ENCODE measurements at places on chromosomes 3 and 15.

DNA sequence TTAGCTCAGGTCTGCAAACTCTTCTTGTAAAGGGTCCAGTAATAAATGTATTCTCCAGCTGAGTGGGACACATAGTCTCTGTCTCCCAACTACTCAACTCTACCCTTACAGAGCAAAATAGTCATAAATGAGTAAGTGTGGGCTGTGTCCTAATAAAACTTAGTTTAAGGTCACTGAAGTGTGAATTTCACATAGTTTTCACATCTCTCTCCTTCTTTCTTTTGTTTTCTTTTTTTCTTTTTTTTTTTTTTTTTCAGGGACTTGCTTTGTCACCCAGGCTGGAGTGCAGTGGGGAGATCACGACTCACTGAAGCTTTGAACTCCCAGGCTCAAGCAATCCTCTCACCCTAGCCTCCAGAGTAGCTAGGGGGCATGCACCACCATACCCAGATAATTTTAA is 1.9 kb upstream of the ACTL6A start:
- no peak for DNase-seq

DNA sequence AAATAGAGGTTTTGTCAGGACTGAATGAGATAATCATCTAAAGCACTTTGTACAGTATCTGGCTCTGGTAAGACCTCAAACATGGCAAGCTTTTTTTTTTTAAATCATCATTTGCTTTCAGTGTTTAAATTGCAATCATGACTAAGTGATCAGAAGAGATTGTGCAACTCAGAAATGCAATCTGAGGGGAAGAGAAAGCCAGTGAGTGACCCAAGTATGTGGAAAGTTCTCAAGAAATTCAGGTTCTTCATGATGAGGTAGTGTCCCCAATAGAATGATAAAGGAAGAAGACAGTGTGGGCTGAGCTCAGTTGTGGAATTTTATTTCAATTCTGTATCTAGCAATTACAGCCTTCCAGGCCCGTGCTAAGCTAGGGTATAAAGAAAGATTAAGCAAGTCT is 132.2 kb upstream of the TBC1D5 start:
- DNase-seq: no peak

- DNase-seq: no peak
Measured at GRCh38 chr15:85507114-85507513, 126.7 kb downstream of the AKAP13 start.

- DNase-seq: no peak
Measured at GRCh38 chr3:73280746-73281145, 219.3 kb downstream of the EBLN2 start.

DNA sequence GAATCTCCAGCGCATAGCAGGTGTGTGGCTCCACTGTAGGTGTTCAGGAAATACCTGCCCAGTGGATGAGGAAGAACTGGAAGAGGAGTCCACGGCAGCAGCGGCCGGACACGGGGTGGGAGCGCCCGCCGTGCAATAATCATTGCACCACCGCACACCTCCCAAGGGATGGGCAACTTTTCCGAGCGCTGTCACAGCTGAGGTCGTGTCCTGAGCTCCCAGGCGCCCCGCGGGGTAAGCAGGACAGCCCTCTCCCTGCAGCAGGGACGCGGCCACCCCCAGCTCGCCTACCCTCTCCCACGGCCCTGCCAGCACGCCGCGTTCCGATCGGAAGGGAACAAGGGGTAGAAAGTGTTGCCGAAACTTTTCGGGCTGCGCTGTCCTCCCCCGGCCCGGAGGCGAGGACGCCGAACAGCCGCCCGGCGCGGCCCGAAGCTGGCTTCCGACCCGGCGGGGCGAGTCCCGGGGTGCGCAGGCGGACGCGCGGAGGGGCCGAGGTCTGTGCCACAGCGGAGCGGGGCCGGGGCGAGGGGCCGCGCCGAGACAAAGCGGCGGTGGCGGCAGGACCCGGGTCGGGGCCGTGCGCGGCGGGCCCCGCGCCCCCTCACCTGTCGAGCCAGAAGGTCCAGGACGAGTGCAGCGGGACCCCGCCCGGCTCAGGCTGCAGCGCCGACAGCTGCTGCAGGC is 475 bp downstream of the EIF4E3 start:
- DNase-seq: peak; percentile 49

GRCh38 chr3:151709847-151710246 is 23.9 kb upstream of the AADACL2 start:
- no peak for DNase-seq

DNA sequence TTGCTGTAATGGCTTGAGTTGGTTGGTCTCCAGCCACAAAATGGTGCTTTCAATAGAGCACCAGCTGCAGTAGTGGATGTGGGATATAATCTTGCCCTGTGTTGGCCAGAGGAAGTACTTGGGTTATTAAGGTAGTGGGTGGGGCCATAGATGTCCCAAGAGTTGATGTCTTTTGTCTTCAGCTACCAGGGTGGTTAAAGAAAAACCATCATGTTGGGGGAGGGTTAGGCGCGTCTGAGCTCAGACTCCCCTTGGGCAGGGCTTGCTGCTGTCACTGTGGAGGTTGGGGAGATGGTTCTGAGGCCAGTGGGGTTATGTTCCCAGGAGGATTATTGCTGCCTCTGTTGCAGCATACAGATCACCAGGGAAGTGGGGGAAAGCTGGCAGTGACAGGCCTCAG is 46.9 kb upstream of the GADL1 start:
- no peak for DNase-seq

DNA sequence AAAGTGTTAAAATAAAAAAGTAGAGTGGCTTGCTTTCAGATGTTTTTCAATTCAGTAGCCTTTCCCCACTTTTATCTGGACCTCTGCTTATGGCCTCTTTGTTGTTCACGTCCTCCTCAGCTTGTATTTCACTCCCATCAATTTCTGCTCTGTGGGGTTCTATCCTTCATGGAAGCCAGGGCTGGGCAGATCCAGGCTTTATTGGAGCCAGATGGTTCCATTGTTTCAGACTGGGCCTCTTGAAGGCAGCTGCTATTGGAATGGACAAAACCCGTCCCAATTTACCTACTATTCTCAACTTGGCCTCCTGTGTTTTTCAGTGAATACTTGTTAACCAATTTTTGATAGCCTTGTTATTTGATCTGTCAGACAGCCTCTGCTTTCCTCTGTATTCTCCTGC is 10.9 kb upstream of the AADACL2 start:
- no peak for DNase-seq

- no peak for DNase-seq
Measured at GRCh38 chr3:21017115-21017852, 733.7 kb downstream of the ZNF385D start.

DNA sequence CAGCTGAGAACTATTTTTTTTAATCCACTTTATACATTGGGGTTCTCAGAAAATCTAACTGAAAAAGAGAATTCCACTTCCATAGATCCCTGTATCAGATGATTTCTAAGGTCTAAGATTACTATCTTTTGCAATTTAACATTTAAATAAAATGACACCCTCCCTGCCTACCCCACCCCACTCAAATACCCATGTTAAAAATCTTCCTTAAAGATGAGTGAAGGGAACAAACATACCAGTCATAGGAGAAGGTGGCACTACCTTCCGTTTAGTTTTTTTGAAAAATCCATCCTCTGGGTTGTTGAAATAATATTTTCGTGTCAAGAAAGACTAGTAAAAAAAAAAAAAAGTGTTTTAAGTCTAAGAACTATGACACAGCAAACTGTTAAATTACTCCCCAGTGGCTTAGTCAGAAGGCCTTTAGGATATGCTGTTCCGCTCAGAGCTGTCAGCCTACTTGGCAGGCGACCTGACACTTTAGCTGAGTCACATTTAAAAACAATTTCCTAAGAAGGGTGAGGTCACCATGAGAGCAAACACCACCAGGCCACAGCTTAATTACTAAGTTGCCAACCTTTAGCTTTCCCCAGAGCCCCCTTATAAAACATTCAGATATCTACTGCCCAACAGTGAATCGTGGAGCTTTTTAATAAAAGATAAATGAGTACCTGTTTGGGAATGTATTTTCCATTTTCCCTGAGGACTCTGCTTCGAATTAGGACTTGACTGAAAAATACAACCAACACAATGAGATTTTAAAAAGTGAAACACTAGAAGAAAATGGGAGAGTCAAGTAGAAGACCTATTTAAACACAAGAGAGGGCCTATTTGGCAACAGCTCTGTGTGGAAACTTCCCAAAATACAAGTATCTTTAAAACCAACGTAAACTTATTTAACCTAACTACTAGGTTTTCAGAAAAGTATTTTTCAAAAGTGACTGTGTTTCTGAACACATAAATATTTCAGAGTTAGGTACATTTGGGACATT is 9.6 kb downstream of the EMC3 start:
- DNase-seq: peak; percentile 20

- DNase-seq: no peak
Measured at GRCh38 chr3:71994203-71994602, 209.3 kb upstream of the PROK2 start.

- no peak for DNase-seq
Measured at GRCh38 chr15:32786906-32787305, 69.1 kb downstream of the GREM1 start.

GRCh38 chr3:58639001-58639400 is 27.6 kb downstream of the FAM3D start:
- DNase-seq: no peak

GRCh38 chr15:98955331-98955730 is 52.3 kb downstream of the PGPEP1L start:
- DNase-seq: no peak

GRCh38 chr3:48738926-48739616 is 22.1 kb upstream of the IP6K2 start:
- no peak for DNase-seq

DNA sequence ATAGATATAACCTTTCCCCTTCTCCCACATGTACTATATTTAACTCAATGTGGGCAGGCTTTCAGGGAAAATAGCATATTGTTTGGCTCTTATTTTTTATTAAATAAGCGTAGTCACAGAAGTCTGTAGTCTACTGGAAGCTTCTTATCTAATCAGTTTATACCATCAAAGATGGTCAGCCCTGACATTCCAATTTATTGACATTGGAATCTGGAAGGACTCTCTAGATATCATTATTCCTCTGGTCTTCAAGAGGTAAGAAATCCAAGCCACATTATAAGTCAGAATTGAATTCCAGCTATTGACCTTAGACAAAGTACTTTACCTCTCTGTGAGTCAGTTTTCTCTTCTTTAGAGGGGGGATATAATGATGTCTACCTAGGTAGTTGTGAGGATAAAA is 38.5 kb upstream of the SCAANT1 start:
- DNase-seq: no peak

GRCh38 chr3:160343132-160343531 is 55.9 kb downstream of the IFT80 start:
- no peak for DNase-seq

DNA sequence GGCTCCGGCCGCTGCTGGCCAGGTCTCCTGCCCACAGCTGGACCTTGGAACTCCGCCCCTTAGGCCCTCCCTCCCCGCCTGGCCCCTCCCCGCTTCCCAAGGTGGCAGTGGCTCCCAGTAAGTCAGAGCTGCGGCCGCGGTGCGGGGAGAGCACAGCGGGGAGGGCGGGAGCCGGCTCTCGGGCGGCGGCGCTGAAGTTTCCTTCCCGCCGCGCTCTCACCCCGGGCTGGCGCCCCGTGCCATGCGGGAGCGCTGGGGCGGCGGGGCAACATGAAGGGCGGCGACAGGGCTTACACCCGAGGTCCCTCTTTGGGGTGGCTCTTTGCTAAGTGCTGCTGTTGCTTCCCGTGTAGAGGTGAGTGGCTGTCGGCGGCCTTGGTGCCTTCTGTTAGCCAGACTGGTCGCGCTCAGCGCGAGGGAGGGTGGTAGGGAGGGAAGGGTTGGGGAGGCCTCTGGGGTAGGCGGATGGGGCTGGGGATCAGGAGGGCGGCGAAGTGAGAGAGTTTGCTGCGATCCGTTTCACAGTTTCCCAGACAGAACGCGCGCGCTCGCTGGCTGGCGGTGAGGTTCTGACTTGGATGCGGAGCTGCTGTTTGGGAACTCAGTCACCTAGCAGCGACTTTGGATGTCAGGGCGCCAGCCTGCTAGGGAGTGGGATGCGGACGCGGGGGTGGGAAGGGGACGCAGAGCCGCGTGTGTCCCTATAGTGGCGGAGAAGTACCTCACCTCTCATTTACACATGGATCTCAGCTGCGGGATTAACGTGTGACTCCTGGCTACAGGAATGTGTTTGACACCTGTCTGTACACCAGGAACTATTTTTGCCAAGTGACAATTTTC is 145.5 kb upstream of the UMPS start:
- peak; percentile 33 for DNase-seq

GRCh38 chr3:66401675-66402491 is 98.9 kb downstream of the LRIG1 start:
- no peak for DNase-seq

- no peak for DNase-seq
Measured at GRCh38 chr3:23396746-23397145, 193.6 kb downstream of the UBE2E2 start.

DNA sequence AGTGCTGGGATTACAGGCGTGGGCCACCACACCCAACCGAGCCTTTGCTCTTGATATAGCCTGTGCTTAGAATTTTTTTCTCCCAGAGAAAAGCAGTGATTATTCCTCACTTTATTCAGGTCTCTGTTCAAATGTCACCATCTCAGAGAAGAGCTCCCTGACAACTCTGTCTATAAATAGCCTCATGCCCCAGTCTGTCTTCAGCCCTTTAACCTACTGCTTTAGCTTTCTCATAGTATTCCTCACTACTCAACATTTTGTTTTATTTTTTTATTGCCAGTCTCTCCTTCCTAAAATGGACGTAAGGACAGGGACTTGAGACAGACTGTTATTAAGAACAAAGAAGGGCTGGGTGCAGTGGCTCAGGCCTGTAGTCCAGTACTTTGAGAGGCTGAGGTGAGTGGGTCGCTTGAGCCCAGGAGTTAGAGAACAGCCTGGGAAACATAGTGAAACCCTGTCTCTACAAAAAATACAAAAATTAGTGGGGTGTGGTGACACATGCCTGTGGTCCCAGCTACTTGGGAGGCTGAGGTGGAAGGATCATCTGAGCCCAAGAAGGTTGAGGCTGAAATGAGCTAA is 78.7 kb upstream of the TTBK2 start:
- DNase-seq: no peak

GRCh38 chr3:67901681-67902080 is 247.3 kb upstream of the SUCLG2 start:
- DNase-seq: no peak

- DNase-seq: no peak
Measured at GRCh38 chr3:169964176-169964575, 2.4 kb upstream of the SEC62 start.

GRCh38 chr15:96066126-96066525 is 264.4 kb upstream of the NR2F2 start:
- DNase-seq: no peak

DNA sequence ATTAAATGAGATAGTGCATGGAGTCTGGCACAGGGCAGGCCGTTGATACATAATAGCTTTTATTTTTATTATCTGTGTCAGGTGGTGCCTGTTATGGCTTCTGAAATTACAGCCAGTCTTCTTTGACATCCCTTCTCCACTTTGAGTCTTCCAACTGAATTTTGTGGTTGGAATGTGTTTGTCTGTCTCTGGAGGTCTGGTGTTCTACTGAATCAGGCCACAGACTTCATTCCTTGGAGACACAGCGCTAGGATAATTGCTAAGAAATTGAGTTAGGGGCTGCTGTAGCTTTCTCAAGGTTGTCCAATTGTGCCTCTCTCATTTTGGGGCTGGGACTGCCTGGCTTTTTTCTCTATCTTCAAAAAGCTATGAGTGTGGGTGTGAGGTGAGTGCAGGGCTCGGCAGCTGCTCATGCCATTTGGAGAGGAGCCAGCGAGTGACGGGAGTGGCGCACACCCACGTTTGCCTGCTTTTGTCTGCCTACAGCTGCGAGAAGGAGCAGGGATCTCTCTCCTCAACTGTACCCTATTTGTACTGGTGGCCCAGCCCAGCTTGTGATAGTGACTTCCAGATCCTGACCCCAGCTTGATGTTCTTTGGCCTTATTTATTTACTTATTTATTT is 49.8 kb upstream of the SYN2 start:
- no peak for DNase-seq

- DNase-seq: no peak
Measured at GRCh38 chr3:127092776-127093175, 100.2 kb upstream of the PRR23E start.

GRCh38 chr15:90603893-90604292 is 74.2 kb downstream of the CRTC3 start:
- DNase-seq: peak; percentile 47
